NCI-H526 treated with DMSO at 0.1 percent for 48 hours (cell line): ENCODE measurements at places on chromosomes 1 and 21.

DNA sequence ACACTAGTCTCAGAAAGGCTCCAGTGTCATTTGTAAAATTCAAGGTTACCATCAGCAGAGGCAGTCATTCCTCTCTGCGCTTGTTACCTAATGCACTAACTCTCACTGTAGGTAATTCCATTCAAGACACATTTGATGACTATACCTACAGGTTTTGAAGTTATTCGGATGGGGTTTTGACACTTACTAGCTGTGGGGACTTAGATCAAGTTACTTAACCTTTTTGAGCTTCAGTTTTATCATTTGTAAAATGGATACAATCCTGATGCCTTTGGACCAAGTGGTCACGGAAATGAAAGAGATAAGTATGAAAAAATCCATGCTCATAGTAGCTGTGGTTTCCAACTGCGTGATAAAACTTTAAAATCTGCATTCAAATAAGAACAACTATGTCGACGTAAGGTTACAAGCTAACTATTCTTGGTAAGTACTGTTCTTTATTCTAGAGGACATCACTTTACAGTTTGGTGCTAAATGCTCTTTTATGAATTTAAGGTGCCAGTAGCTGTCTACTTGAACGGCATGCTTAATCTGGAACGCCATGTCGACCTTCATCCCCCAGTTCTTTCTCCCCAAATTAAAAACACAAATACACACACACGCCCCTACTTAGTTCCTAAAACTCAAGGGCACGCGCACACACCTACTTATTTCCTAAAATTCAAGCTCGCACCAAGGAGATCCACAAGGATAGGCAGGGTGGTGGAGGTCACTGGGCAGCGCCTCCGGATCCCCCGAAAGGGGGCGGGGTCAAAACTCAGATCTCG is 550 bp upstream of the NFYC start:
- no peak for DNase-seq

DNA sequence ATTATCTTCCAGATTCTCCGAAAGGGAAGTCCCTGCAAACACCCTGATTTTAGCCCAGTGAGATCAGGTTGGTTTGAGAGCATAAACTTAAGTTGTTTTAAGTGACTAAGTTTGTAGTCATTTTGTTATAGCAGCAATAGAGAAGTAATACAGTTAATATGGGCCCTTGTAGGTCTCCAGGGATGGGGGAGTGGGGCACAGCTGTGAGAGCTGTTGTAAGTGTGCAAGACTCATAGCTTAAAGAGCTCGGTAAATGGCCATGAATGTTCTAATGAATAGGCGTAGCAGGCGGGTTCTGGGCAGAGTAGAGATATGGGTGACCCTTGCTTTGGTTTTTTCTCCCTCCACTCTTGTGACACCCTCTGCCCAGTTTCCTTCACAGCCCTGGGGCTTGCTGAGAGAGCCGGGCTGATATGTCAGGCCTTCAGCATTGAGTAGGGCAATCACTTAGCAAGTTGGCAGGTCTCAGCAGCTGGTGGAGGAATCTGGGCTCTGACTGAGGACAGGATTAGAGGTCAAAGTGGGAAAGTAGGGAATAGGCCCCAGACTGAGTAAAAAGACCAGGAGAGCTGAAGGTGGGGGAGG is 16.0 kb upstream of the ID3 start:
- DNase-seq: no peak

DNA sequence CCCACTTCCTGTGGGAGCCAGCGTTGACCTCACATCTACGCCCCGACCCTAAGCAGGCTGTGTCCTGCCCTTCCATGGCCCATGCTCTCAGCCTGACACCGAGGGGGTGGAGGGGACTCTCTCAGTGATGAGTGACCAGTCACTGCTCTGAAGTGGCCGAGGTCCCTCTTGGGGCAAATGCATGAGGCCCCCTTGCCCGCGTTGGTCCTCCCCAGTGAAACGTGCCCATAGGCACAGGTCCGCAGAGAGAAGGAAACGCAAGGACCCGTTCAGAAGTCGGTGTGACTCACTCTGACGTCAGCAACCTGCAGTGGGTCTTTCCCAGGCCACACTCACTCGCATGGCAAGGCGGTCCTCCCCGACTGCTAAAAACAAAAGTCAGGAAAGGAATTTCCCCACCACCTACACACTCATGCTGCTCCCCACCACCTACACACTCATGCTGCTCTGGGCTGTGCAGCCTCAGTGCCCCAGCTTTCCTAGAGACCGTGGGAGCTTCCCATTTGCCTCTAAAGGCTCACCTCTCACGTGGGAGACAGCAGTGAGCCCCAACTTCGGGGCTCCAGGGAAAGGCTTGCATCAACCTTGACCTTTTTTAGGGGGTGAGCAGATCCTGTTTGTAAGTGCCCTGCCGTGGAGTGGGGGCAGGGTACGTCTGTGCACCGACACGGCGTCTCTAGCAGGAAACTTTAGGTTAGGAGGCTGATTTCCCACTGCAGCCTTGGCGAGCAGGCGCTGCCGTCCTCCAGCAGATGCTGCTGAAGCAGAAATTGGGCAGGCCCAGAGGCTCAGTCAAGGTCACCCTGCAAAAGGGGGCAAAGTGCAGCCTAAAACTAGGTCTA is 11.4 kb downstream of the UBASH3A start:
- DNase-seq: no peak

GRCh38 chr1:174692313-174692712 is 244.5 kb downstream of the GPR52 start:
- no peak for DNase-seq

- no peak for DNase-seq
These were observed 5.9 kb downstream of the PHLDA3 start for GRCh38 chr1:201463071-201463552.

DNA sequence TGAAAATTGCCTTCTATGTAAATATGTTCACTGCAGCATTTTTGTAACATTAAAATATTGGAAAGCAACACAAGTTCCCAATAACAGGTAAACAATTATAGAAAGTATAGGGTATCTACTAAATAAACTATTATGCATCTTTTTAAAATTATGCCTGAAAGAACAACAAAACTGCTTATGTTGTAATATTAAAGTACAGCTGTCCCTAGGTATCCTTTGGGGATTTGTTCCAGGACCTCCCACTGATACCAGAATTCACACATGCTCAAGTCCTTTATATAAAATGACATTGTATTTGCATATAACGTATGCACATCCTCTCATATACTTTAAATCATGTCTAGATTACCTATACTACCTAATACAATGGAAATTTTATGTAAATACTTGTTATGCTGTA is 121.8 kb upstream of the TNFSF4 start:
- DNase-seq: peak; percentile 99

- no peak for DNase-seq
These were observed 277.2 kb upstream of the VAMP3 start for GRCh38 chr1:7493711-7494454.

DNA sequence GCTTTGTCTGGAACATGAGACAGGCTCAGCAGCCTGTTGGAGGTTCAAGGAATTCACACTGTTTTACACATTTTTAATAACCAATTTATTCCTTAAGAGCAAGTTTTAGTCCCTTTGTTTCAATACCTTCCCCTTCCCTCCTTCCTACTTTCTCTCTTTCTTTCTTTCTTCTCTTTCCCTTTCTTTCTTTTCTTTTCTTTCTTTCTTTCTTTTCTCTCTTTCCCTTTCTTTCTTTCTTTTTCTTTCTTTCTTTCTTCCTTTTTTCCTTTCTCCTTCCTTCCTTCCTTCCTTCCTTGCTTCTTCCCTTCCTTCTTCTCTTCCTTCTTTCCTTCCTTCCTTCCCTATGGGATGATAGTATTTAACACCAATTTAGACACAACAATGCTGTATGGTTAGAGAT is 164.2 kb downstream of the CENPF start:
- DNase-seq: no peak

GRCh38 chr1:161982917-161983316 is 40.8 kb downstream of the OLFML2B start:
- no peak for DNase-seq

GRCh38 chr1:36787312-36787913 is 246.9 kb downstream of the GRIK3 start:
- DNase-seq: no peak

- DNase-seq: no peak
These were observed 516 bp upstream of the NMNAT2 start for GRCh38 chr1:183418696-183419095.

DNA sequence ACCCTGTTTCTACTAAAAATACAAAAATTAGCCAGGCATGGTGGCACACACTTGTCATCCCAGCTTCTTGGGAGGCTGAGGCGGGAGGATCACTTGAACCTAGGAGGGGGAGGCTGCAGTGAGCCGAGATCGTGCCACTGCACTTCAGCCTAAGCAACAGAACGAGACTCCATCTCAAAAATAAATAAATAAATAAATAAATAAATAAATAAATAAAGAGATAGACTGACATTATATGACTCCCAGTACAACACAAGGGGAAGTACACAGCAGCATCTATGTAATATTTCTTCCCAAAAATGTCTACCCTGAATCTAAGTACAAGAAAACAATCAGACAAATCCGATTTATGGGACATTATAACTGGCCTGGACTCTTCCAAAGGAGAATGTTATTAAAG is 35.1 kb downstream of the LUZP1 start:
- no peak for DNase-seq

DNA sequence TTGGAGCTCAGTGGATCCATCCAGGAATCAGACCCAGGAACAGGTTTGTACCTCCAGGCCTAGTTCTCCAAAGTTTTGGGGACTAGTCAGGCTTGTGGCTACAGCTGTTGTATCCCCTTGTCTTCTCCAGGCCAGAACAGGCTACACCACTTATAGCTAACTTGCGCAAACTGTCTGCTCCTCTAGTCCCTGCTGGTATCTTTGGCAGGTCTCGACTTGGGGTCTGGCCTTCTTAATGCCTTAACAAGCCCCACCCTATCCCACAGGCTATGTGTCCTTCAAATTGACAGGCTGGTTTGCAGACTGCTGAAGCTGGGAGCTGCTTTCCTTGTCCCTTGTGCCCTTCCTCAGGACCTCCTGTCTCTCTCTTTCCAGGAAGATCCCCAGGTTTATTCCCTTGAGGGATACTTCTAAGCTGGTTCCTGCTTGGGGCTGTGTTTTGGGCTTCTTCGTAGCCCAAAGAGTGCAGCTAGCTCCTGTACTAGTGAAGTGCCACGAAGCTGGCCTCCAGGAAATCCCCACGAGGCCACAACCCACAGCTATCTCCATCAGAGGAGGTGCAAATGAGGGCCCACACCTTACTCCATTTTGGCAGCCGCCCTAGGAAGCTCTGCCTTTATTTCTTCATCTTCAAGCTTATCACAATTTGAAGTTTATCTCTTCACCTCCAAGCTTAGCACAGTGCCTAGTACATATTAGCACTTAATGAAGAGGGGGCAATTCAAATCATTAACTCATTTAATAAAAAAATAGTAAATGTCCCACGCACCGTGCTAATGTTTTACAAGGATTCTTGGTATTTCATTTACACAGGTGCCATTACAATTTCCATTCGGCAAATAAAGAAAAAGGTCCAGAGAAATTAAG is 683 bp upstream of the DMAP1 start:
- no peak for DNase-seq

- DNase-seq: no peak
These were observed 275.0 kb downstream of the SMYD3 start for GRCh38 chr1:246232126-246232525.

GRCh38 chr1:36656838-36657237 is 174.1 kb upstream of the CSF3R start:
- no peak for DNase-seq

GRCh38 chr1:164562061-164562460 is 3.1 kb downstream of the PBX1 start:
- DNase-seq: no peak
